GM04503 (cell line): ENCODE measurements at places on chromosomes 4 and X.

GRCh38 chr4:1187182-1187581 is 14.8 kb upstream of the SPON2 start:
- no peak for DNase-seq

- DNase-seq, result no peak
Observed at GRCh38 chr4:590313-590841, 14.3 kb upstream of the TMEM271 start.

GRCh38 chrX:49166914-49167739 is 4.6 kb downstream of the MAGIX start:
- DNase-seq, result no peak

GRCh38 chr4:89898304-89898716 is 3.7 kb downstream of the MMRN1 start:
- no peak for DNase-seq

DNA sequence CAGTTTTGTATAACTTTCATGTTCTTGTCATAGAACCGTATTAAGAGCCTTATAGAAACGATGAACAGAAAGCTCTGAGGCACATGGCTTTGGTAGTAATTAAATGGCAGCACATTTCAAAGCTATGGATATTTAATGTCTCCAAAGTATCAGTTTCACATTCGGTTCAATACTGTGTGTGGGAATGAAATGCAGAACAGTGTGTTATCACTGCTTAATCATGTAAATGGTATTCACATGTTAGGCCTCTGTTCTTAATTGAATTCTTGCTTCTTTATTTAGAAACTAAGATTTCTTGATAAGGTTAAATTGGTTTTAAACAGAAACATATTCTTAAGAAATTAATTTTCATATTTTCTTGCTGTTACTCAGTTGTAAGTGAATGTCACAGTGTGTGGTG is 701.0 kb upstream of the PITX2 start:
- peak; percentile 14 for DNase-seq

- no peak for DNase-seq
Observed at GRCh38 chr4:119626943-119627266, 1.7 kb downstream of the PDE5A start.

- DNase-seq, result no peak
Observed at GRCh38 chr4:183541752-183542040, 36.8 kb downstream of the ING2 start.

GRCh38 chr4:21649391-21650090 is 299.0 kb downstream of the KCNIP4 start:
- no peak for DNase-seq

DNA sequence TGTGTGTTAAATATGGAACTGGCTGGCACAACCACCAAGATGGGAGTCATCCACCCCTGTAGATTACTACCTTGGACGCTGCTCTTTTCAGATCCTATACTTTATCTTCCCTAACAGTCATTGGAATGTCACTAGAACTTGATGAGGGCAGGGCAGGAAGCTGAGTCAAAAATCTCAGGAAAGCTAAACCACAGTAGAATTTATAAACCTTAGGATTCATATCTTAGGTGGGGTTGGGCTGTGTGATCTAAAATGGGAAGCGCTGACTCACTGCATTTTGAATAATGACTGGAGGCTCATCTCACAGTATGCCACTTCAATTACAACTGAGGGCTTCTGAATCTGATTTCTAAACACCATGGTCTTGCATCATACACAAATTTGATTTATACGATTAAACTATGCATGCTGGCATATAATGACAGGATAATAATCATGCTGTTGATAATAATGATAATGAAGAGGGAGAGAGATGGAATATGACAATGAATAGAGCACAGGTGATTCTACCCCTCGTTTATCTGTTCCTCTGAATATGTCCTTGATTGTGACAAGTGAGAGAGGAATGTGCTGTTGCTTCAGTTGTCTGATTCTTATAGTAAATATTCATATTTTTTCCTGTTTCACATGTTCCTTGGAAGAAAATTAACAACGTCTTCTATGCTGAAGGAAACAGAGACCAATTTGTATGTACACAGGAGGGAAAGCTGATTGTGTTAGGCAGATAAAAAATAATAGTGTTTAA is 270.3 kb upstream of the HS3ST1 start:
- no peak for DNase-seq

GRCh38 chr4:19309378-19309777 is 942.3 kb upstream of the SLIT2 start:
- no peak for DNase-seq

- no peak for DNase-seq
Observed at GRCh38 chr4:174084542-174084941, 198.9 kb downstream of the FBXO8 start.

DNA sequence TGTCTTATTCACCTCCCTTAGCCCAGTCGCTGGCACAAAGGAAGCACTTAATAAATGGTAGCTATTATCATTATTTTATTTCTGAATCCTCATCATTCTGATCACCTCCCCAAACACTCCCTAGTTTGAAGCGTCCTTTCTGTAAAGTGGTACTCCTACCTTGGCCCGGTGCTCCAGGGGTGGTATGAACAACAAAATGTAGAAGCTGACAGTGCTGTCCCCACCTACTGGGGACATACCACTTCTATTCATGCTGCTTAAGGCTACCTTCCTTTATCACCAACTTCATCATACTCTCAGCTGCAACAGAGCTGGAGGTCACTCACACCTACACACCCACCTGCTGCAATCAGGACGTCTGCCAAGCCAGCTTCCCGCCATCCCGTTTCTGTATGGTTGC is 40.8 kb upstream of the APLN start:
- DNase-seq, result no peak

DNA sequence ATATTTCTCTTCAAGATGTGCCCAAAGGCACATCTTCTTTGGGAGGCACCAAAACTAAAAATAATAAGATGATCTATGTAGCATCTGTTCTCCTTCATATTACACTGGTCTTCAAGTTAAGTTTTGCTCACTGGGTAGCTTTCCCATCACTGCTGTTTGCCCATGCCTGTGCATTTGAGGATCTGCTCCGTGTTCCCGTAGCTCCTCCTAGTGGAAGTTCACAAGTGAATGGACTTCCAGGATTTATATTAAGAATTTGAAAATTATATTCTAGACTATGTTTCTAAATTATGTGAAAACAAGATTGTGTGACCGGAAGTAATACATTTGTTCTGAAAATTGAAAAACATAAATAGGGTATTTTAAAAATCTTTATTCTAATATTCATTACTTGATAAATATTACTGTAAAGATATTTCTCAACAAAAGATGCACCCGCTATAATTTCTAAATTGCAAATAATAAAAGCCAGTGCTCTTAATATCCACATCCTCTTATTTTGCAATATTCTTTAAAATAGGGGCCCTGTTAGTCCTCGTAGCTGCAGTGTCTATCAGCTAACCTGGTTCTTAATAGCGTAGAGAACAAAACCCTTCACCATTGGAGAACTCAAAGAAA is 147.7 kb downstream of the RBM46 start:
- peak; percentile 3 for DNase-seq

- DNase-seq, result no peak
Observed at GRCh38 chr4:102625232-102625930, 124.2 kb downstream of the NFKB1 start.

DNA sequence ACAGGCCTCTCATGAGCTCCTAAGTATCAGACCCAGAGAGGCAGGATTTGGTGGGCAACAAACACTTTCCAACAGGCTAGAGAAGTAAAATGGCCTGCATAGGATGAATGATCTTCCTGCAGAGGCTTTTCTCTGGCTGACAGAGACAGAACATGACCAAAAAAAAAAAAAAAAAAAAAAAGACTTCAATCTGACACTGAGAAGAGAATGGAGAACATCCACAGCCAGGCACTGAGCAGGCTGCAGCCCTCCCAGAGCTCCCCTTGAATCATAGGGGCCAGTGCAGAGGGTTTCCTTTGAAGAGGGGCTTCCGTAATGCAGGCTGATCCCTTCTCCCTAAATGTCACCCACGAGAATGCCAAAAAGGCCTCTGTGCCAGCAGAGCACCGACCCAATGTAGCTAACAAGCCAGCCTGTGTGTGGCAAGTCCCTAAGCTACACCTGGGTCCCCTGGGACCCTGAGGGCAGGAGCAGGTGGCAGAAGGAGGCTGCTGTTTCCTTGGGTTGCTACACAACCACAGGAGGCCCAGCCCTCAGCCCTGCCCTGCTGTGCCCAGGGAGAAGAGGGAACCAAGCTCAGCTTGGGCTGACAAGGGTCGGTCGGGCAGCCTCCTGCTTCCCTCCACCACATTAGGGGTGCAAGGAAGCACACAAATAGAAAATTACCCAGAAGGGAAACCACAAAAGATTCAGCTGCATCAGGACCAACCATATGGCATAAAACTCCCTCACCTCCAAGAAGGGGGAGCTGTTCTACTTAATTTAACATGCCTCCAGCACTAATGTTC is 55.6 kb downstream of the MAP7D2 start:
- DNase-seq, result no peak

DNA sequence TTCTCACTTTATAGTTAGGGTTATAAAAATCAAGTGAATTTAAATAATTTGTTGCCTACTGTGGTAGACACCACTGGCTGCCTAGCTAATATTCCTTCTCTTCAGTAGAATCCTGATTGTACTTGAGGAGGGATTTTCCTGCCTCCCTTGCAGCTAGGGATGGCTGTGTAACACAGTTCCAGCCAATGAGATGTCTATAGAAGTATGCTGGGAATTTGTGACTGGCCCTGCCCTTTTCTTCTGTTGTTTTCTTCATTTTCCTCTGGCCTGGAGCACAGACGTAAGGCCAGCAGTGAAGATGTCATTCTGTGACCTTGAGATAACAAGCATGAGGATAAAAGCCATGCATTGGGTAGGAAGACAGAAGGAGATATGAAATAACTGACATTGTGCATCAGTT is 145.1 kb downstream of the MGST2 start:
- no peak for DNase-seq

- no peak for DNase-seq
Observed at GRCh38 chr4:174215961-174216680, 67.3 kb downstream of the FBXO8 start.

DNA sequence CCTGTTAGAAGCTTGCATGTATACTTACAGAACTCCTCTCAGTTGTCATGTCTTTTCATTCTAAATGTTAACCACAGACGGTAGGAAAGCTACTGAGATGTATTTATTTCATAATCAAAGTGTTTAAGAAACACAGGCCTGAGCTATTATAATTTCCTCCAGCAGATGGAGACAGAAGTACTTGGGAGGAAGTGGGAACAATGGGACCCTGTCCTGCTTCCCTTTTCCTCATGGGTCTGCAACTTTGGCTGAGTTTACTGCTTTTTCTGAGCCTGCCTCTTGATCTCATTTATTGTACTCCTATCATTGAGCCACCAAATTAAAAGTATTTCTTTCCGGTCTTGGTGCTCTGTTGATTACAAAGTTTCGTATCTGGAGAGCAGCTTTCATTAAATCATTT is 67.7 kb upstream of the SPANXN2 start:
- DNase-seq, result no peak

DNA sequence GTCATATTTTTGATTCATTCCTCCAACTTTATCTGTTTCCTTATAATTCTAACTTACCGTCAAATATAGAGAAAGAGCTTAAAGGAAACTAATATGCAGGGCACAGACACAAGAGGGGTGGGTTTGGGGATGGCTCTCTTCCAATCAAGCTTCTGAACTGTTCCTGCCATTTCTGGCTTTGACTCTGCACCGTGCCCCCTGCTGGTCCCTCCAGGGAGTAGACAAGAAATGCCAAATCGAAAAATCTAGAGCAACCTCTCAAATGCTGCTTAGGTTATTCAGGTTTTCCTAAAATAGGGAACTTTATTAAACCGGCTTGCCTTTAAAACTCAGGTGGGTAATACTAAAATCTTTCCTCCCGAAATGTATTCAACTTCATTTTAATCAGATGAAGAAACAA is 39.8 kb upstream of the VCX3A start:
- DNase-seq, result no peak

GRCh38 chr4:115229873-115230272 is 116.5 kb upstream of the NDST4 start:
- DNase-seq, result no peak

DNA sequence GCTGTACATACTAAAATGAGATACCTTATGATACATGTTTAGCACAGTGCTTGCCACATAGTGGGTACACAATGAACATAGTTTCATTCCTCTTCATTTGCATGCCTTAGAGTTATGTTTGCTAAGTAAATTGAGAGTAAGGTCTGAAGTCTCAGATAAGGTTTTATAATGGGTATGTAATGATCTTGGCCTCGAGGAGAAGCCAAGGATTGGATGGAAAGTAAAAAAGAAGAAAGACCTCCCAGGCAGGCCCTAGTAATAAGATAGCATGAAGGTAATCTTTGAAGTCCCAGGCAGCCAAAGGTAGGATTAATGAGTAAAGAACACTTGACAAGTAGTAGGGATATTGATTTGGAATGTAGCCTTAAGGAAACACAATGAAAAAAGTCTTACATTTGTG is 55.8 kb upstream of the TSPAN7 start:
- DNase-seq, result no peak

GRCh38 chr4:136583567-136583966 is 948.7 kb downstream of the PCDH18 start:
- no peak for DNase-seq

DNA sequence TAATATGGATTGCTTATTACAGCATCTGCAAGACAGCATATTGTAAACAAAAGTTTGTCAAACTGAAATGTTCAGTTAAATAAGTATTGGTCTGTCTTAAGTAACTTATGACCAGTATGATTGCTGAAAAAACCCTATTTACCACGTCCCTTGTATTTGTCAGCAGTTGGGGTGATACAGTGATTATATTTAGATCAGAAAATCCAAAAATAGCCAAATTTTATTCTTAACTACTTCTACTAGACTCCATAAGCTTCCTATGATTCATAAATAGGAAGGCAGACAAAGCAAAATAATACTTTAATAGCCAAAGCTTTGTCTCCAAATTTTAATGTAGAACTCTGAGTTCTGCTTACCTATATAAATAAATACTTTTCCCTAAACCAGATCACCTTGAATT is 45.3 kb downstream of the TBCK start:
- no peak for DNase-seq

DNA sequence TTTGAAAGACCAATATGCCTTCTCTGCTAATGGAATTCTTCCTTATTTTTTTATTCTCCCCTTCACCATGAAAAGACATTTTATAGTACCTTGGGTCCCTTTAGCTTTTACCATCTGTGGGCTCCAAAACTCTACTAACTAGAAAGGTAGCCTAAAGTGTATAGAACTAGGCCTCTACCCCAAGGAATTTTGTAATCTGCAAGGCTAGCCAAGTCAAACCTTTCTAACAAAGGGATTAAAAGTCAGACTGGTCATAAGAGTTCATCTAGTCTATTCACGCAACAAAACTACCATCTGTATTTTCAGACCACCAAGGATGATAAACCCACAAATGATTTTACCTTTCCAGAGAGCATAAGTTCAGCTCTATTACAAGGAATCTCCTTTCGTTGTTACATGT is 189.5 kb upstream of the DCAF8L1 start:
- DNase-seq, result no peak
